Aortic smooth muscle cell (primary cell): ENCODE measurements at places on chromosomes 3 and 15. TPM values are rescaled to one million over a fixed set of nuclear protein-coding genes. Genes with fewer than 3 reads are reported as not detected.

AMT gene
- 1.1 and 1.5 TPM in 2 replicates for total RNA-seq

KNG1 gene
- total RNA-seq = not detected in 2 replicates

LRTM1 gene
- total RNA-seq = not detected in 2 replicates

FEZF2 gene
- total RNA-seq = not detected in 2 replicates

SEMA3B gene
- total RNA-seq = 11.1 and 12.4 TPM in 2 replicates

NOX5 gene
- total RNA-seq = 0.13 and 0.19 TPM in 2 replicates

ROBO1 gene
- 53.9 and 55.9 TPM in 2 replicates for total RNA-seq

PAK6 gene
- 0.13 TPM in 1 of 2 replicates, not detected in the other for total RNA-seq

WDR72 gene
- not detected in 2 replicates for total RNA-seq

HTD2 gene
- 4.8 TPM in 2 replicates for total RNA-seq

FANCD2OS gene
- total RNA-seq = not detected in 2 replicates

HRG gene
- total RNA-seq = not detected in 2 replicates

SPINT1 gene
- total RNA-seq = 0.06 and 0.26 TPM in 2 replicates
